Bladder microvascular endothelial cell (primary cell): ENCODE measurements at places on chromosomes 4 and X. TPM values are rescaled to one million over a fixed set of nuclear protein-coding genes. Genes with fewer than 3 reads are reported as not detected.

The LIMCH1 gene
- total RNA-seq: 41.9 and 57.3 TPM in 2 replicates

The ZNF630 gene
- total RNA-seq: 0.65 and 3.7 TPM in 2 replicates

The MXRA5 gene
- under 0.01 TPM in 2 replicates for total RNA-seq

The PRSS12 gene
- 8.4 and 15.2 TPM in 2 replicates for total RNA-seq

The ARHGEF38 gene
- total RNA-seq: not detected in 2 replicates

The GCNA gene
- 1.9 and 3.2 TPM in 2 replicates for total RNA-seq

The WAS gene
- total RNA-seq: 0.19 TPM in 1 of 2 replicates, not detected in the other

The GYPA gene
- total RNA-seq: not detected in 2 replicates
